ENCODE measurements at places on chromosomes 16 and 17. TPM values are rescaled to one million over a fixed set of nuclear protein-coding genes. Genes with fewer than 3 reads are reported as not detected.

GRCh38 chr17:39960524-39961041, 2.2 kb upstream of the GSDMA start:
- DNase-seq, result no peak

DNA sequence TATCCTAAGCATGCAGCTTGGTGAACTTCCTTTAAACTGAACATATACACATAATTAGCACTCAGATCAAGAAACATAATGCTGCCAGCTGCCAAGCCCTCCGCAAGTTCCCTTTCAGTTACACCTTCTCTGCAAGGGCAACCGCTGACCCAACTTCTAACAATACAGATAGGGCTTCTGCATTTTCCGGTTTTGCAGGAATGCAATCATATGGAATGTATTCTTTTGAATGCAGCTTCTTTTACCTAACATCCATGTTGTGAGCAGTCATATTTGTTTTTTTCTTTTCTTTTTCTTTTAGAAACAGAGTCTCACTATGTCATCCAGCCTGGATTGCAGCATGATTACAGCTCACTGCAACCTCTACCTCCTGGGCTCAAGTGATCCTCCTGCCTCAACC, 110.7 kb downstream of the GSG1L start:
- DNase-seq, result no peak

GRCh38 chr16:17921357-17921978, 415.1 kb downstream of the NPIPA8 start:
- no peak for DNase-seq

- peak; percentile 21 for DNase-seq
Measured at GRCh38 chr17:77892469-77893143, 65.9 kb upstream of the TNRC6C start.

GRCh38 chr17:43020789-43021740, 1.1 kb downstream of the VAT1 start:
- DNase-seq, result peak; percentile 81

DNA sequence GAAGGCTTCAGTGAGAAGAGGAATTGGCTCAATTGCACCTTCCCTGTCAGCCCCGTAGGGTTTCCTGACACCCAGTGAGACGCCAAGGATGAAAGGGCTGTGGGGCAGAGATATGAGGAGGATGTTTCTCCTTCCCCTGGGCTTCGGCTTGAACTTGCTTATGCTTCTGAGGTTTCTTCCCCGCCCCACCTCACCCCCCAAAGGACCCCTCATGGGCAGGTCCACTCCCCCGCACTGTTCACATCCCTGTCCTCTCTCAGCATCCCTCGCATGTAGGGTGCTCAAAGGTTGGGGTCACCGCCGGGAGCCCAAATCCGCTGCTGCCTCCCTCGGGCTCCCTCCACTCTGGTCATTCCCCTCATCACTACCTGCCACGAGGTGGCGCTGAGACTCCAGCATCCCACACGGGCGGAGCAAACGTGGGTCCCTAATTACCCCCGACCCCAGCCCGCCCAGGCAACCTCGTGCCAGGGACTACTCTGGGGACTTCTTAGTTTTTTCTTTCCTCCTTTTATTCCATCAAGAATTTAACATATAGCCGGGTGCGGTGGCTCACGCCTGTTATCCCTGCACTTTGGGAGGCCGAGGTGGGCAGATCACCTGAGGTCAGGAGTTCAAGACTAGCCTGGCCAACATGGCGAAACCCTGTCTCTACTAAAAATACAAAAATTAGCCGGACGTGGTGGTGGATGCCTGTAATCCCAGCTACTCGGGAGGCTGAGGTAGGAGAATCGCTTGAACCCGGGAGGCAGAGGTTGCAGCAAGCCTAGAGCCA, 3.3 kb upstream of the TRARG1 start:
- DNase-seq, result peak; percentile 75

DNA sequence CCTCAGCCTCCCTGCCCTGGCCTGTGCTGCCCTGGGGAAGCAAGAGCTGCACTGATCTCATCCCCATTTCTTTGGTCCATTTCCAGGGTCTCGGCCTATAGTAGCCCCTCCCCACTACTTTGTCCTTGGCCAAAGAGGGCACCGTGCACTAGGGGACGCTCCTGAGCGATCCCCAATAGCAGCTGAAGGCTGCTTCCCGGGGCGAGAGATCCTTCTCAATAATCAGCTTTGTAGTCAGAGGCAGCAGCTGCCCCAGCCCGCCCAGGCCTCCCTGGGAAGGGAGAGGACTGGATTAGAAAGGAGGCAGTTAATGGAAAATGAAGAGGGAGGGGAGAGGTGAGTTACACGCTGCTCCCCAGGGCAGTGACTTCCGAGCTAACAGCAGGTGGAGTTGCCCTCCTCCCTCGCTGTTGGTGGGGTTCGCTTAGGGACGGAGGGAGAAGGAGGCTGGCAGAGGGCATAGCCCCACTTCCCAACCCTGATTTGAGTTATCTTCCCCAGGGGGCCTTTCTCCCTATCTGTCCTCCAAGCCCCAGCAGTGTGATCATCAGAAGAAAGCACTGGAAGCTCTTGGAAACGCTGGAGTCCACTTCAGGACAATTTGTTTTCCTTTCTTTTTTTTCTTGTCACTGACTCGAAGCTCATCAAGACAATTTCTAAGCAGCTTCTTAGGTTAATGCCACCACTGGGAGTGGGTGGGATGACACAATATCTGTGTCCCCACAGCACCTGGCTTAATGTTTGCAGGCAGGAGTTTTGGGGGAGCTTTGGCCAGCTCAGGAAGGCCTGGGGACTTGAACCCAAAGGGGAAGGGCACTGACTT, 2.6 kb downstream of the MXRA7 start:
- peak; percentile 51 for DNase-seq

GRCh38 chr16:55257966-55258613, 65.9 kb upstream of the IRX6 start:
- DNase-seq, result peak; percentile 64

GRCh38 chr17:39051001-39051585, 83.9 kb upstream of the FBXO47 start:
- DNase-seq, result no peak

DNA sequence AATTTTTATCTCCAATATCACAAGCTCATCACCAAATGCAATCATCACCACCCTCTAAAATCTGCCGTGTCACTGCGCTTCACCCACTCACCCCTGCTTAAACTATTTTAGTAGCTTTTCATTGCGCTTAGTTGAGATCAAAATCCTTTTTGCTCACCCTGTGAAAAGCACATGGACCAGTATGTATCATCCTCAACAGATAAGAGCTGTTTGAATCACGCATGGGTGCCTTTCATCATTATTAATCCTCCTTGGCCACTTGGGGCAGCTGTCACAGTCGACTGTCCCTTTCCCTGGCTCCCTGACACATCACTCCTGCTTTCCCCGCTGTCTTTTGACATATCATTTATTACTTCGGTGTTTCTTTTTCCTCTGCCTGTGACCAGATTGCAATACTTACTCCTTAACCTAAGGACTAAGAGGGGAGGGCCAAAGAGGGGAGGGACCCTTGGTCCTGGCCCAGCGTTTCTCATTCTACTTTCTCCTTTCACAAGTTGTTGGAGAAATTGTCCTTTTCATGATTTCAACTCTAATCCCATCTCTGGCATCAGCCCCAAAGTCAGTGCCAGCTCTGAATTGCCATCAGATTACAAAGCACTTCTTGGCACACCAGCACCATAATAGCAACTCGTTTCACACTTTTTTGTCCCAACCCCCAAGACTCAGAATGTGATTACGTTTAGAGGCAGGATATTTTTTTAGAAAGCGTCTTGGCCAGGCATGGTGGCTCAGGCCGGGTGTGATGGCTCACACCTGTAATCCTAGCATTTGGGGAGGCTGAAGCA, 8.6 kb upstream of the KDM6B start:
- DNase-seq, result no peak

DNA sequence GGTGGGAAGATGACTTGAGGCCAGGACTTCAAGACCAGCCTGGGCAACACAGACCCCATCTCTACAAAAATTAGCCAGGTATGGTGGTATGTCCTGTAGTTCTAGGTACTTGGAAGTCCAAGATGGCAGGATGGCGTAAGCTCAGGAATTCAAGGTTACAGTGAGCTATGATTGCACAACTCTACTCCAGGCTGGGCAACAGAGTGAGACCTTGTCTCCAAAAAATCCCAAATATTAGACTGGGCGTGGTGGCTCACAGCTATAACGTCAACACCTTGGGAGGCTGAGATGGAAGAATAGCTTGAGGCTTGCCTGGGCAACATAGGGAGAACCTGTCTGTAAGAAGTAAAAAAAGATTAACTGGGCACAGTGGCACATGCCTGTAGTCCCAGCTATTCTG, 30.8 kb downstream of the SUZ12 start:
- DNase-seq, result no peak

DNA sequence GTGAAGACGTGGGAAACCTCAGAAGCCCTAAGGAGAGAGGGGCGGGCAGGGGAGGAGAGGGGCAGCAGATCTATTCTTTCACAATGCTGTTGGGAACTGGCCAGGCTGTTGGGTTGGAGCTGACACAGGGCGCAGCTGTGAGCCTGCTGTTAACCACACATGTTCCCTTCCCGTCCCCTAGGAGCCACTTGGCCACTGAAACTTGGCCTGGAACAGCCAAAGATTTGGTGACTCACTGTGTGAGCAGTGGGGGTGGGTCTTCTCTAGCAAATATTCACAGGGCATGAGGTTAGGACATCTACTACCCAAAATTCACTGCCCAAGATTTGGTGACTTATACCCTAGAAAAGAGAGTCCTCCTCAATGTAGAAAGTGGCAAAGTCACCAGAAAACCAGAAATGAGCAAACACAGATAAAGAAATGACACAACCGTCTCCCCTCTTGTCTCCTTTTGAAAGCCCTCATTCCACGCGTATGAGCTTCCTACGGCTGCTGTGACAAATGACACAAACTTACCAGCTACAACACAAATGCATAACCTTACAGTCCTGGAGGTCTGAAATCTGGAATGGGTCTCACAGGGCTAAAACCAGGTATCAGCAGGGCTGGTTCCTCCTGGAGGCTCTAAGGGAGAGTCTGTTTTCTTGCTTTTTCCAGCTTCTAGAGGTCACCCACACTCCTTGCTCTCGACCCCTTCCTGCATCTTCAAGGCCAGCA, 6.3 kb downstream of the TBC1D16 start:
- DNase-seq, result peak; percentile 88

- no peak for DNase-seq
Measured at GRCh38 chr17:58136669-58137279, 11.4 kb upstream of the OR4D1 start.

GRCh38 chr17:20927308-20927977, 115.4 kb downstream of the USP22 start:
- no peak for DNase-seq

GRCh38 chr17:79089720-79090442, 15.3 kb downstream of the ENGASE start:
- DNase-seq, result no peak

DNA sequence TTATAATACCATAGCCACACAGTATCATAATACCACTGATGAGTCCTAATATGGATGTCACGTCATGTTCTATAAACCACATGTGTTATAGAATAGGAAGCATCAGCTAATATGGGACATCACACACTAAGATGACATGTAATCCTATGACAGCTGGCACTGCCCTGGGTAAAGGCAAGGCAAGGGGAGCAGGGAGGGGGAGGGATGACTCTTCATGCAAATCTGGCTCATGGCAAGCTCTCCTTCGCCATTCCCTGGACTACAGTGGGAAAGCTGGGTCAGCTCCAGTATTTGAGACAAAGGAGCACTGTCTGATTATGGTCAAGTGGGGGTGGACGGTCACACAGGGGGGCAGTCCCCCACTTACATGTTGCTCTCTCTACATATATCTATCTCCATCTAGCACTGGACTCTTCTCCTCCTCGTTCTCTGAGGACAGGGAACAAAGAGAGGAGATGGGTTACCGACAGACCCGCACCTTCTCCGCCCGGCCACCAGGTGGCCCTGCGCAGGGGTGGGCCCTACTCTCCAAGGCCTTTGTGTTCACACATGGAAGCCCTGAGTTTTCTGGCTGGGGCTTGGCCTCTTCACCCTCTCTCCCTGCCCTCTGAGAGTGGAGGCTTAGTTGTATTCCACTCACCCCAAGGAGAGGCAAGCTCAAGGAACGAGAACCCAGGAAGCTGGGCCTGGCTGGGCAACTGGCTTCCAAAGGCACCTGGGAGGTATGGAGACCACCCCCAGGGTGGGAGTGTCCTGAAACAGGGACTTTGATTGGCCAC, 23.4 kb upstream of the MPO start:
- peak; percentile 25 for DNase-seq

- no peak for DNase-seq
Measured at GRCh38 chr16:80682421-80683070, 121.9 kb downstream of the CDYL2 start.

DNA sequence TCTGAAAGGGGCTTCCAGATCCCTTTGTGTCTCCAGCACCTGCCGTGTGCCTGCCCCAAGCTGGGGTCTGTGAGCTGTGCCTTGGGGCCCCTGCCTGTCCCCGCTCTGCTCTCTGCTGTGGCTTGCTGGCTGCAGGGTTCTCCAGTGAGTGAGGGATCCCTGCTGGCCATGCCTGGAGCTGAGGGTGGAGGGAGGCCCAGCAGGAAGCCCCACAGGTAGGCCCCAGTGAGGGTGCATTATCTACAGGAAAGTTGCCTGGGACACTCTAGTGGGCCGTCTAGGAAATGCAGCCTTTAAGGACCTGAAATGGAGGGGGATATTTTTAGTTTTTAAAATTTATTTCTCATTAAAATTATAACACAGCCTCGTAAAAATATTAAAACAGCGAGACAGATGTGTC, 50.9 kb downstream of the JPH3 start:
- DNase-seq, result no peak

DNA sequence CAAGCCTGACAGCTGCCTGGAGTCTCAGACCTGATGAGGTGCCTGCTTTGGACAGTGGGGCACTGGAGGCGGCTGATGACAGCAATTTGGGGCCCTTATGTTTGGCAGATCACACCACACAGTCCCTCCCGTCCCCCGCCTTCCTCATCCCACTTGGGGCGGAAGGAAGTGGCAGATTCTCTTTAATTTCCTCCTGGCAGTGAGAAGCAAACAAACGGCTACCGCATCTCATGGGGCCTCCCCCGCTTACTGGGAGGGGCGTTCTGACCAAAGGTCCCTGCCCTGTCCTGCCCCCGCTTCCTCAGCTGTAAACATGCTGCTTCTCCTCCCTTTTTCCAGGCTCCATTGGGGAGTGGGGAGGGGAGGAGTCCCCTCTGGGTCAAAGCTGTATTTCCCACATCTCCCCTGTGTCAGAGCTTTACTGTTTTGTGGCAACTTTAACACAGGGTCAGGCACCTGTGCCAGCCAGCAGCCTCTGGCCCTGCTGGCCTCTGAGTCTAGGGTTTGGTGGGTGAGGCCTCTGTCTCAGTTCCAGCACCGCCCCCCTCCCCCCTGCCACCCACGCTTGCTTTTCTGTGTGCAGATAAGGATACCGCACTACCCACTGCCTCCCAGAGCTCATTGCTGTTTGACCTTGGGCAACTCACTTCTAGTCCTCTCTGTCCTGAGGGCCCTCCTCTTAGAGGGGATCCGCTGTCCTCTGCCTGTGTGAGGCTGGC, 5.4 kb upstream of the NFATC3 start:
- peak; percentile 82 for DNase-seq

Gene CRYBA1
- not detected for total RNA-seq

Gene ANKS3
- total RNA-seq, result 11.0 TPM

Gene CD300LF
- total RNA-seq, result 0.44 TPM

Gene JPH3
- total RNA-seq, result 0.05 TPM

Gene FOXN1
- total RNA-seq, result not detected

Gene TBC1D3E
- total RNA-seq, result not detected

Gene ASPHD1
- 0.59 TPM for total RNA-seq

Gene CNTNAP1
- 4.7 TPM for total RNA-seq

Gene KRT31
- not detected for total RNA-seq

Gene HCRT
- total RNA-seq, result not detected

Data from left cardiac atrium (tissue), 4 donors.